ENCODE measurements at places on chromosomes 2 and 18.

GRCh38 chr2:211930331-211930730, 608.3 kb downstream of the ERBB4 start:
- no peak for DNase-seq

DNA sequence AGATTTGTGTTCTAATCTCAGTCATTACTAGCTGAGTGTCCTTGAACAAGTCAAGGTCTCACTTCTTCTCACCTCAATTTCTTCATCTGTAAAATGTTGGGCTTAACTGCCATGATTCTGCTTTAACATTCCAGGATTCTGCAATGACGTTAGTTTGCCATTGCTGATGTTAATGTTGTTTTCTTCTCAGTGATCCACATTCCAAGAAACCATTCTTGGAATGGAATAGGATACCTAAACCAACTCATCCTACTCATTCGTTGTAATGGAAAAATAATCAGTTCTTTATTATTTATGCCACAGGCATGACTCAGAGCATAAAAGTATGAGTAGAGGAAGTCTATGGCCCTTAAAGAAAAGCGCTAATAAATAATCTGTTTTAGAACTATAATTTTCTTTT, 140.2 kb upstream of the ETAA1 start:
- DNase-seq = no peak

- DNase-seq = no peak
These were observed 11.8 kb downstream of the CCDC85A start for GRCh38 chr2:56195563-56195962.

- DNase-seq = no peak
These were observed 32.9 kb downstream of the CAVIN2 start for GRCh38 chr2:191813943-191814342.

GRCh38 chr2:163646687-163647086, 89.1 kb downstream of the FIGN start:
- no peak for DNase-seq

- DNase-seq = no peak
These were observed 91.3 kb downstream of the SATB2 start for GRCh38 chr2:199366406-199366805.

GRCh38 chr2:149538138-149538833, 49.3 kb downstream of the MMADHC start:
- DNase-seq = no peak

GRCh38 chr18:48735681-48736255, 196.9 kb downstream of the CTIF start:
- DNase-seq = no peak

GRCh38 chr2:224211791-224212190, 172.7 kb upstream of the SERPINE2 start:
- no peak for DNase-seq

DNA sequence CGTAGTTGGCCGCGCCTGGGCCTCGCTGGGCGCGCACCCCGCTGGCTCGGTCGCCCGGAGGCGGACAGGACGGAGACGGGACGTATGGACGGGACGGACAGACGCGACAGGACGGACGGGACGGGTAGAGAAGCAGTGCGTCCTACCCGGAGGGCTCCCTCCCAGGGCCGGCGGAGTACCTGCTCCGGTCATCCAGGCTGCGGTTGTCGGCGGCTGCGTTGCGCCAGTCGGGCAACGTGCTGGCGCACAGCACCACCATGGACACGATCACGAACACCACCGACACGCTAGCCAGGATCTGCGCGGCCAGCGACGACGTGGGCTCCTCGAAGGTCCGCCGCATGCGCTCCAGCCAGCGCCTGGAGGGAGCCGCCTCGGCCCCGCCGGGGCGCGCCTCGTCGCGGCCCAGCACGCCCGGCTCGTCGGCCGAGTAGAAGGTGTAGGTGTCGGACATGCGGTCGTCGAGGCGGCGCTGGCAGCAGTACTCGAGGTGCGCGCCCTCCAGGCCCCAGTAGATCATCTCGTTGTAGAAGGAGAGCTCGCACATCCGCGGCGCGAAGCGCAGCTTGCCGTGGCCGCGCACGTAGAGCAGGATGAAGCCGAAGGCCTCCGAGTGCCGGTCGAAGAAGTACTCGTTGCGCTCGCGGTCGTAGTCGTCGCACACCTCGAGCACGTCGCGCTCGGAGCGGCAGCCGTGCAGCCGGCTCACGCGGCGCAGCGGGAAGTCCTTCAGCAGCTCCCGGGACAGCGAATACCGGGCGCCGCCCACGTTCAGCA, 903 bp downstream of the KCNG3 start:
- no peak for DNase-seq

DNA sequence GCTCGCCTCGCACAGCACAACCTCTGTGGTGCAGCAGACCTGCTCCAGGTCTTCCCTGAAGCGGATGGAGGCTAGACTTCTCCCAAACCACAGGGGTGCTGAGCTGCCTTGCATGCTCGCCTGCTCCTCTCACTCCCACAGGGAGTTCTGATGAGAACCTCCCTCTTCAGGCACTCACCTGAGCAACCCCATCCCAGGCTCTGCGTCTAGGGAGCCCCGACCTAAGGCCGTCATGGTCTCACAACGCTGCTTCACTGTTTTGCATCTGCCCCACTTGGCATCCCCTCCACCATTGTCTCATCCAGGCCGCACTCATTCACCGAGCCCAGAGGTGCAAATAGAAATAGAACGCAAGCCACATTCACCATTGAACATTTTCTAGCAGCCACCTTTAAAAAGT, 24.6 kb upstream of the MC5R start:
- no peak for DNase-seq

DNA sequence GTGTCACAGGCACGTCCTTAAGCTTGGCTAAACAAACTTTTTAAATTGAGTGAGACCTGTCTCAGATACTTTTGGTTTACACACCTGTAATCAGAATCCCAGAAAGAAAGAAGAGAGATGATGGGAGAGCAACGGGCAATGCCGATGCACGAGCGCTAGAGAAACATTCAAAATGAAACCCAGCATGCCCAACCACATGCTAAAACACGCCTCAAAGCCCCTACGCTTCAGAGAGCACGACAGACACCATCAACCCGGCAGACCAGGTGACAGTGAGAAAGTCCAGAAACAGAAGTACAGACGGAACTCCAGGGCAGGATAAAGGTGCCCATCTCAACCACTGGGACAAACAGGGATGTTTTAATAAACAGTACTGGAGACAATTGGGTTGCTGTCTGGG, 85.5 kb downstream of the HDAC4 start:
- DNase-seq = no peak

GRCh38 chr2:128735296-128735960, 416.8 kb upstream of the HS6ST1 start:
- DNase-seq = no peak

DNA sequence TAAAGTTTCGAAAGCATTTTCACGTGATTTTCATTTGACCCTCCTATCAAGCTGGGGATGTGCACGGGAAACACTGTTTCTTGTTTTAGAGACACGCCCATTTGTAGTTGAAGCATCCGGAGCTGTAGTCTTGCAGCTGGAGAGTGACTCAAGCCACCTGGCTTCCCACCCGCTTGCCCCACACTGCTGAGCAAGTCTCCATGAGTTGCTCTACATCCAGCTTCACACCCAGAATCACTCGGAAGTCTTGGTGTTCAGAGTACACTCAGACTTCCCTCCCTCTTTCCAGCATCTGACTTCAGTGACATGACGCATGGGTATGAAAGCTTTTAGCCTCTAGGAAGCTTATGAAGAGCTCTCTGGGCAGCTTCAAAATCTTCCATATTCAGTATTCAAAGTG, 262.4 kb downstream of the NBAS start:
- DNase-seq = no peak

DNA sequence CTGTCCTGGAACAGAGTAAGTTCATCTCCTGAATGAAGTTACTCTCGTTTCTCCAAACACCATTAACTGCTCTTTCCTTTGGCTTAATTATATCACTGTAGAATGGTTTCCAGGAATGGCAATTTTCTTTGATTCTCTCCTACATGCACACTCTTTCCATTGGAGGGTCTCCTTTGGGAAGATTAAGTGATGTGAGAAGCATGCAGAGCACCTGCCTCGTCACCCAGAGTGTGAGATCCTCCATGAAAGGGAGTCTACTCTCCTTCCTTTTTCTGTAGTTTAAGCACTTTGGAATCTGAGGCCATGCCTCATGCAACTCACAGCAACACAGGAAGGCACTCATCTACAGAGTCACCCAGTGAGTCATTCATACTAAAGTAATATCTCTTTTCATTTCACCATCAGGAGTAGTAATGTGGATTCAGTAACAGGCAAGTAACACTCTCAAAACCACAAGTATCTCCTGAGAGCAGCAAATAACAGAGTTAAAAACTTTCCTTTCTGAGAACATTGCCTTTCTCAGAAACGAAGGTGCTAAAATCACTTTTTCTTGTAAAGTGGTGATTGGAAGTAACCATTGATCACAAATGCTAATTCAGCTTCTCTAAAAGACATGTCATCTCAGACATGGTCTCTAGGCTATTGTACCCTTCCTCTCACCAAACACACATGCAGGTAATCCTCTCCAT, 52.8 kb upstream of the IL1RL1 start:
- DNase-seq = peak; percentile 82

DNA sequence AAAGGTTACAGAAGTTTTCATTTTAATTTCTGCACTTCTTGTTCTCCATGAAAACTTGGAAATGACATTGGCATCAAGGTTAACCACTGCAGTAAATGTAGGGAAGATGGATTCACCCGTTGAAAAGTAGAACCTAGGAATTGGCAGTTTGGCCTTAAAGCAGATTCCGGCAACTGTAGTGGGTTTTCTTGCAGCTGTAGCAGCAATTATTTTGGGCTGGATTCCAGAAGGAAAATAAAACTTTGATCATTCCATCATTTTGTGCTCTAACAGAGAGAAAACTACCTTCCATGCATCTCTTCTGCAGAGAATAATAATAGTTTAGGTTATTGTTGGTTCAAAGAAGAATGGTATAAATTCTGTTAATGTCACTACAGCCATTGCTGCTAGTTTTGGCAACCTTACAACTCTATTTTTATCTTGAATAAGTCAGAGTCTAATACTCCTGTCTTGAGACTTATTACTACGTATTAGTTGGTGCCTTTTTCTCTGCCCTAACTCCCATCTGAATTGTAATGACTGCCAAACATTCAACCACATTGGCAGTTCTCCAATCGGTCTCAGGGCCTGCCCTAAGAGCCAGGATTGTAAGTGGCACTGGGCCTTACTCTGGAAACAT, 178.1 kb upstream of the PIEZO2 start:
- no peak for DNase-seq

DNA sequence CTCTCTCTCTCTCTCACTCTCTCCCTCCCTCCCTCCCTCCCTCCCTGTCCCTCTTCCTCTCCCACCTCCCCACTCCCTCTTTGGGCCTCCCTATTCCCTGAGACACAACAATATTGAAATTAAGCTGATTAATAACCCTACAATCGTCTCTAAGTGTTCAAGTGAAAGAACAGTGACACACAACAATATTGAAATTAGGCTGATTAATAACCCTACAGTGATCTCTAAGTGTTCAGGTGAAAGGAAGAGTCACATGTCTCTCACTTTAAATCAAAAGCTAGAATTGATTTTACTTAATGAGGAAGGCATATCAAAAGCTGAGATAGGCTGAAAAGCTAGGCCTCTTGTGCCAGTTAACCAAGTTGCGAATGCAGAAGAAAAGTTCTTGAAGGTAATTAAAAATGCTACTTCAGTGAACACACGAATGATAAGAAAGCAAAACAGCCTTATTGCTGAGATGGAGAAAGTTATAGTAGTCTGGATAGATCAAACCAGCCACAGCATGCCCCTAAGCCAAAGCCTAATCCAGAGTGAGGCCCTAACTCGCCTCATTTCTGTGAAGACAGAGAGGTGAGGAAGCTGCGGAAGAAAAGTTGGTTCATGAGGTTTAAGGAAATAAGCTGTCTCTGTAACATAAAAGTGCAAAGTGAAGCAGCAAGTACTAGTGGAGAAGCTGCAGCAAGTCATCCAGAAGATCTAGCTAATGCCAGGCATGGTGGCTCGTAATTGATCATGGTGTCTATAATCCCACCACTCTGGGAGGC, 21.3 kb downstream of the MALT1 start:
- no peak for DNase-seq

- DNase-seq = no peak
These were observed 24.2 kb downstream of the CENPA start for GRCh38 chr2:26809876-26810577.

DNA sequence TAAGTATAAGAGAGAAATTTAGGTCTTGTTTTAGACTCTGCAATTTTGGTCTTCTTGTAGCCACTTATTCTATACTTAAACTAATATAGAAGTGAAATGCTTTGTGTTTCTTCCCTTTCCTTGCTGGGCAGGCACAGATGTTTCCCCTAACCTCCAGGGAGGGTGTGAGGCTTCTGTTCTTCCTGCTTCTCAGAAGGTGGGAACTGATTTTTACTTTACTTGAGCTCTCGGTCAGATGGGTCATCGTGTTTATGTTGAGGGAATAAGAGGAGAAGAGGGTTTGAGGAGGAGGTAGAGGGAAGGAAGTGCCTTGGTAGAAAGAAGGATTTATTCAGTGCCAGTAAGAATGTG, 92.5 kb upstream of the CXCR4 start:
- DNase-seq = no peak

DNA sequence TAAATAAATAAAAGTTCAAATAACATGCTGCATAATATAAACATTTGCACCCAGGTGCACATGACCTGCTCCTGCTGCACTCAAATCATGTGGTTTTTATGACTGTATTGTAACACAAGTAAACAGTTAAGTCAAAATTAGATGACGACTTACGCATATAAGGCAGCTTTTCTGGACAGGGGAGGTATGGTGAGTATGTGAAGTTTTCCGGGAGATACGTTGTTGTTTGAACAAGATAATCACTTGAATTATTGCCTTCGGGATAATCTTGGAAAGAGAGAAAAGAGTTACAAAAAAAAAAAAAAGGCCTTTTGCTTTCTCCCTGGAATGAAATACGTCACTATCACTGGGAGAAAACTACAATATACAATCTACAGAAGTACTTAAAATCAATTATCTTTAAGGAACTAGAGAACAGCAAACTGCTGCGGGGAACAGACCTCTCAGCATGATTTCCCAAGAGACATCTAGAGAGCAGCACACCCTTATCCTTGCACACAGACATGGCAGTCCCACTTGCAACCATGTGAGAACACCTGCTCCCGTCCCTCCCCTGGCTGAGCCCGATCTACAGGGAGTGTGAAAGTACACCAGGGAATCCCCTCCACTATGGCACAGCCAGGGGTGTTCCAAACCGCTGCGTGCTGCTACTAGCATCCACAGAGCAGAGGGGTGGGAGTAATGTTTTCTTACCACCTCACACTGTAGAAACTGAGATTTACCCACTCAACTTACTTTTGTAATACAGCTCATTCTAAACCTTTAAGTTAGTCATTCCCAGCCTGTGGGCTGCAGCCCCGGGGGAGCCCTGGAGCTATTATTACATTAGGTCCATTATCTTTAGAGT, 26.3 kb downstream of the B4GALT6 start:
- no peak for DNase-seq

- DNase-seq = no peak
These were observed 2.7 kb downstream of the PTMA start for GRCh38 chr2:231710799-231711676.

DNA sequence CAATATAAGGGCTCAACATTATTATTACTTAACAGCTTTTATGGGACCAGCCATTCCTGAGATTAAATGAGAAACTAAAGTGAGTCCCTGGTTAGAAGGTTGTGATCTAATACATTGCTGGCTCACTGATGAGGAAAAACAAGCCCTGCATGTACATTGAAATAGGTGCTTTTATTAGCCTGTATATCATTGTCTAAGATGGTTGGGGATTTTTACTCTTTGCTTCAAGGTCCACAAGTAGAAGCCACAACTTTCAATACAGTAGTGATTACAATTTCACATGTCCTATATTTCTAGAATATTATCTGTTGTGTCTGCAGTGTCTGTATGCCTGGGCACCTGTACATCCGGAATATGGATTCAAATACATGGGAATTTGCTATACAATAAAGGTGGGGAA, 104.1 kb upstream of the FZD5 start:
- no peak for DNase-seq
